Gastroesophageal sphincter (tissue), 4 donors: ENCODE measurements at places on chromosomes 6 and 20. TPM values are rescaled to one million over a fixed set of nuclear protein-coding genes. Genes with fewer than 3 reads are reported as not detected.

RFX6 gene
- not detected for total RNA-seq

LHFPL5 gene
- not detected for total RNA-seq

SPO11 gene
- total RNA-seq: not detected

ENPP1 gene
- total RNA-seq: 54.7 TPM

ANGPT4 gene
- 0.58 TPM for total RNA-seq

OTOR gene
- not detected for total RNA-seq

KIF25 gene
- total RNA-seq: not detected

MOXD1 gene
- total RNA-seq: 31.6 TPM

SLC25A27 gene
- total RNA-seq: 13.2 TPM

EPB41L1 gene
- 29.2 TPM for total RNA-seq

GRCh38 chr6:104591573-104592334 lies 268.0 kb downstream of the HACE1 start:
- ATAC-seq: no peak

DNA sequence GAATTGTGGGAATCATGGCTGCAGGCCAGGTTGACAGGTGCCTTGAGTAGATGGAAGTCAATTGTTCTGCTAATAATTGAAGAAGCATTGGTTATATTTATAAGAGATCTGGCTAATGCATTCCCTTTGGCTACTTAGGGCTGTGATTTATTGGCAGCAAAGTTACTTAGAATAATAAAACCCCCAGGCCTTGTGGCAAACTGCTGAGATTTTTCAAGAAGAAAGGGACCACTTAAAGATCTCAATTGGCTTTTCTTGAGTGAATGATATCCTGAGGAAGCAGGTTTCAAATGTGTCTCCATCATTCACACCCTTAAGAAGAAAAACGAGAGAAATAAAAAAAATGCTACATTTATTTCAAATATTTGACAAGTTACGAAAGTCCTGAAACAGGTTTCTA lies 27.4 kb downstream of the DDO start:
- no peak for ATAC-seq

DNA sequence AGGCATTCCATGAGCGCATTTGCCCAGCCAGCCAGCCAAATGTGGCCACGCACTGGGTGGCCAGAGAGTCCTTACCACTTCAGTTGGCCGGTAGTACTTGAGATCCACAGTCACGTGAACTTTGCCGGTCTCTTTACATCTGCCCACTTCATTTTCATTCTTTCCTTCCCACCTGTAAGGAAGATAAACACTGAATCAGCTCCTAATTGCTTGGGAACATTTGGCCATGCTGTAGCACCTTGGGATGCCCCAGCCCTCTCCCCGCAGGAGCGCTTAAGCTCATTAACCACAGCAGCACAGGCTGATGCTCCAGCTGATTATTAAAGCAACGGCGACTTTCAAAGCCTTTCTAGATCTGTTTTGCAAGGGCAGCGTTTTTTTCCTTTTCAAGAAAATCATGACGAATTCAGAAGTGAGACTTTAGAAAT lies 116.6 kb downstream of the FOXC1 start:
- ATAC-seq: no peak

- no peak for ATAC-seq
These were observed 21.7 kb downstream of the MAP1LC3A start for GRCh38 chr20:34579979-34580940.

- ATAC-seq: peak; percentile 55
These were observed 18.5 kb upstream of the C6orf141 start for GRCh38 chr6:49531774-49532569.

GRCh38 chr6:166253281-166253681 lies 54.9 kb downstream of the PRR18 start:
- ATAC-seq: no peak

DNA sequence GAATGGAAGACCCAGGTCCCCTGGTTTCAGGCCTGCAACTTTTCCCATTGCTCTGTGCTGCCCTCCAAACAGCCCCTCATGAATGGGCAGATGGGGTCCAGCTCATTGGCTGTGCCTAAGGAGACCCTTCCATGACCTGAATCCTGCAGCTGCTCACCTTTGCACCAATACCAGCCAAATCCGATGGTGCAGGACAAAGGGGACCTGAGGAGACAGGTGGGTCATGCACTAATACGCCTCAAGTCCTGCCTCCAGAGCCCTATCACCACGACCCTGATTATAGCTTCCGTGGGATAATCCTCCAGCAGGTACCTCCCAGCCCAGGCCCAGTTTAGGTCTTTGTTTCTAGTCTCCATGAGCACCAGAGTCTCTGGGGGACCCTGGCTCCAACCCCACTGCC lies 16.8 kb downstream of the TREM1 start:
- no peak for ATAC-seq

DNA sequence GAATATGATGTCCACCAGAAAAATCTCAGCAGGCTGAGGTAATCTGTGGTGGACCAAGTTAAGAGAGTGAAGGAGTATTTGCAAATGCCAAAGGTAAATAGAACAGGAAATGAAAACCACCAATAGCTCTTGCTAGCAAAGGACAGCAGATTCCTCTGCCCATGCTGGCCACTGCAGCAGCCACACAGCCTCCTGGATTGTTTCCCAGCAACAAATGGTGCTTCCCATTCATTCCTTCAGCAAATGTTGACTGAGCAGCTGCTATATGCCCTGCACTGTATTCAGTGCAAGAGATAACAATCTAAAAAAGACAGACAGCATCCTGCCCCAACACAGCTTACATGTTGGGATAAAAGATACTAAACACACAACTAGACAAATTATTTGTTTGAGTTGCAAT lies 11.0 kb downstream of the ROS1 start:
- no peak for ATAC-seq

GRCh38 chr6:115948751-115949150 lies 111.9 kb downstream of the FRK start:
- no peak for ATAC-seq
